Stimulated activated CD4-positive, alpha-beta T cell treated with anti-CD3 and anti-CD28 coated beads, Interleukin-4, amount 100 ng/mL, for 4 hours (primary cell): ENCODE measurements at places on chromosomes 16 and 17.
A peak's percentile ranks its signal among the peaks of the same experiment; 100 is the strongest.

DNA sequence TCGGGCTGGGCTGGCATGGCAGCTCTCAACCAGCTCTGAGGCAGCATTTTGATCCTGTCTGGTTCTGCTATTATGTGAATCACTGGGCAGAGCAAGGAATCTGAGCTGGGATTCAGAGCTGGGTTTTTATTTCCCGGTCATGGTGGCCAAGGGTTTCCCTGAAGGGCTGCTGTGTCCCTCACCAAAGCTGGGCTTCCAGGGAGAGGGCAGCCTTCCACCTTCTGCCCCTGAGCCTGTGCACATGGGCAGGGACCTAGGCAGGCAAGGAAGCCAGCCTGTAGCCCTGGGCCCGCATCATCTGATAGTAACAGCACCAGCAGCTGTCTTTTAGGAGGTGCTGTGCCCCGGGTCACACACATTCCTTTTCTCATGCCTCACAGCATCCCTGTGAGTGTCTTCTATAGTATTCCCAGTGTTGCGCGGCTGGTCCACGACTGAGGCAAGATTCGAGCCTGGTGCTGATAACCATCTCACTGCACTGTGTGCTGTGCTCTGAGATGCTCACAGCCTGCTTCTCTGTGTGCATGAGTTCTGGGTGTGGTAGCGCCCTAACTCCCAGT lies 85.3 kb upstream of the PLCG2 start:
- DNase-seq: no peak

- DNase-seq: no peak
Measured at GRCh38 chr17:55383771-55384642, 37.6 kb downstream of the MMD start.

DNA sequence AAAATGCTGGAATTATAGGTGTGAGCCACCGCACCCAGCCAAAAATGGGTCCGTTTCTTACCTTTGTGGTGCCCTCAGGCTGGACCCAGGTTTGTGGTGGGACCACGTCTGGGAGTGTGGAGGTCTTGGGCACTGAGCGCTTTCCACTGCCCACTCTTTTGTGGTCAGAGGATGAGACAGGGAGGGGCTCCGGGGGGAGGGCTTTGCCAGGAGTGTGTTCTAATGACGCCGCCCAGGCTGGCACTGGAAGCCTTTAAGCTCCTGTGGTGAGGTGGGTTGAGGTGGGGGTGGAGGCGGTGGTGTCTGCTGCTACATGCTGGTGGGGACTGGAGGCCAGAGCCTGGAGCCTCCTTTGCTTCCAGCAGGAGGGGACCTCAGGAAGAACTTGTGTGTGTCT lies 12.8 kb upstream of the ADCY7 start:
- no peak for DNase-seq

DNA sequence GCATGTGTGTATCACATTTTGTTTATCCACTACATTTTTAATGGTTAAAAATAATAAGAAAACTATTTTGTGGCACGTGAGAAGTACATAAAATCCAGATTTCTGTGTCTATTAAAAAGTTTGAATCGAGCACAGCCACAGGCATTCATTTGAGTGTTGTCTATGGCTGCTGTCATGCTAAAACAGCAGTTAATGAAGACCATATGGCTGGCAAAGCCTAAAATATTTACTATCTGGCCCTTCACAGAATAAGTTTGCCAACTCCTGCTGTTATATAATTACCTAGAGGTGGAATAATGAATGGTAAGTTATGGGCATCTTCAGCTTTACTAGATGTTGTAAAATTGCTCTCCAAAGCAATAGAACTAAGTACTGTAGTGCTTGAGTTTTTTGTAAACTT lies 30.5 kb downstream of the TMEM98 start:
- DNase-seq: no peak

- no peak for DNase-seq
Measured at GRCh38 chr16:85185303-85186100, 73.2 kb upstream of the CIBAR2 start.

- DNase-seq: no peak
Measured at GRCh38 chr17:79937391-79938335, 98.0 kb downstream of the TBC1D16 start.

GRCh38 chr16:30972872-30973271 lies 12.1 kb upstream of the HSD3B7 start:
- no peak for DNase-seq

- no peak for DNase-seq
Measured at GRCh38 chr17:66451188-66452149, 149.1 kb downstream of the PRKCA start.

DNA sequence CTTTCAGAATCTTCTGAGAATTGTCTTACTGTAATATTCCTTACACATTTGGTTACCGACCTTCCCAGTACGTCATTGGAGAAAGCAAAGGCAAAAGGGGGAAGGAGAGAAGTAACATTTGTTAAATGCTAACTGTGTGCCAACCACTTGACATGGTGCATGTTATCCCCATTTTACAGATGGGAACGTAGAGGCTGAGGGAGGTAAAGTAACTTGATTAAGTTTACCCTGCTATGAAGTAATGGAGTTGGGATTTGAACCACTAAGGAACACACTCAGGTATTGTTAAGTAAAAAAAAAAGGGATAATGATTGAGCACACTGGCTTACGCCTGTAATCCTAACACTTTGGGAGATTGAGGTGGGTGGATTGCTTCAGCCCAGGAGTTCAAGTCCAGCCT lies 156.4 kb downstream of the PRKCA start:
- no peak for DNase-seq

- no peak for DNase-seq
Measured at GRCh38 chr16:10617662-10618420, 37.4 kb upstream of the EMP2 start.

DNA sequence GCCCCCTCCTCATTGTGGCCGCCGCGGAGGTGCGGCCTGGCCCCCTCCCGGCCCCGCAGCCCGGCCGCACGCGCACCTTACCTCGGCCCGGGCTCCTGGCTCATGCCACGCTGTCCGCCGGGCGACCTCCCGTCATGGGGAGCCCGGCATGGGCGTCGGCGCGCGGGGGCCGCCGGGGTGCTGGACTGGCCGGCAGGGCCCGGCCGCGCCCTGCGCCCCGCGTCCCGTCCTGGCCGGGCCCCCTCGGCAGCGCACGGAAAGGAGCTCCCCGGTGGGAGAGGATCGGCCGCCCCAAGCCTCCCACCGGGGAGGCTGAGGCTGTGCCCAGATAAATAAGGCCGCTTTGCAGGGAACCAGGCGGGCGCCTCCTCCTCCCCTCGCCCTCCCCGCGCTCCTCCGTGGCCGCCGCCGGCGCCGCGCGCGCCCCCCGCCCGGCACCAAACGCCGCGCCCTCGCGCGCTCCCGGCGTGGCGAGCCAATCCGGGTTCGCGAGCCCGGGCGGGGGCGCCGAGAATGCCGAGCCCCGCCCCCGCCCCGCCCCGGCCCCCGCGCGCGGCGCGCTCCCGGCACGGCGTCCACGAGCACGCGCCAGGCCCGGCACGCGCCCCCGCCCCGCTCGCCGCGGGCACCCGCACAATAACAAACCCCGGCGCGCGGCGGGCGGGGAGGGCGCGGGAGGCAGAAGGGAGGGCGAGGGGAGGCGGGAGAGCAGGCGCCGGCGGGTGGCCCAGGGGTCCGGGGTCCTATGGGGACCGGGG lies at the start of gene FBXL16:
Gene FBXL16 (minus strand): TSS at position 371 of the 758 bp plus-strand sequence. CDS start 8,396 bp downstream, outside the sequence.
- DNase-seq: no peak

GRCh38 chr16:12419987-12420386 lies 383.7 kb downstream of the CPPED1 start:
- no peak for DNase-seq

DNA sequence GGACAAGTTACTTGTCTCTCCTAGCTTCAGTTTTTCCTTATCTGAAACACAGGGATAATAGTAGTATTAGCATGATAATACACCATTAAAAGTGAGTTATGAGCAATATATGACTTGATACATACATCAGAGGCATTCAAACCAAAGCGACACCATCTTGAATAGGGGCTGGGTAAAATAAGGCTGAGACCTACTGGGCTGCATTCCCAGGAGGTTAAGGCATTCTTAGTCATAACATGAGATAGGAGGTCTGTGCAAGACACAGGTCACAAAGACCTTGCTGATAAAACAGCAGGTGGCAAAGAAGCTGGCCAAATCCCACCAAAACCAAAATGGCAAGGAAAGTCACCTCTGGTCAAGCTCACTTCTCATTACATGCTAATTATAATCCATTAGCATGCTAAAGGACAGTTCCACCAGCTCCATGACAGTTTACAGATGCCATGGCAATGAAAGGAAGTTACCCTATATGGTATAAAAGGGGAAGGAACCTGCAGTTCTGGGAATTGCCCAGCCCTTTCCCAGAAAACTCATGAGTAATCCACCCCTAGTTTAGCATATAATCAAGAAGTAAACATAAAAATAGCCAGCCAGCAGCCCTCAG lies 37.2 kb upstream of the HS3ST3A1 start:
- no peak for DNase-seq

GRCh38 chr16:69131839-69132423 lies 457 bp downstream of the CHTF8 start:
- DNase-seq: peak; percentile 80

GRCh38 chr16:7644811-7645210 lies 312.2 kb downstream of the RBFOX1 start:
- DNase-seq: no peak

DNA sequence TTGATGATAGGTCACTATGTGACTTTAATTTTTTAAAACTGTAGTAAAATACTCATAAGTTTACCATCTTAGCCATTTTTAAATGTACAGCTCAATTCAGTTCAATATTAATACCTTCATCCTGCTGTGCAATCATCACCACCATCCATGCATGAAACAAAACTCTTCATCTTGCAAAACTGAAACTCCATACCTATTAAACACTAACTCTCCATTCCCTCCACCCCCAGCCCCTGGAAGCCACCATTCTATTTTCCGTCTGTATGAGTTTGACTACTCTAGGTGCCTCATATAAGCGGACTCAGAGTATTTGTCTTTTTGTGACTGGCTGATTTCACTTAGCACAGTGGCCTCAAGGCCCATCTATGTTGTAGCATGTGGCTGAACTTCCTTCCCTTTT lies 9.4 kb upstream of the CNEP1R1 start:
- DNase-seq: no peak

DNA sequence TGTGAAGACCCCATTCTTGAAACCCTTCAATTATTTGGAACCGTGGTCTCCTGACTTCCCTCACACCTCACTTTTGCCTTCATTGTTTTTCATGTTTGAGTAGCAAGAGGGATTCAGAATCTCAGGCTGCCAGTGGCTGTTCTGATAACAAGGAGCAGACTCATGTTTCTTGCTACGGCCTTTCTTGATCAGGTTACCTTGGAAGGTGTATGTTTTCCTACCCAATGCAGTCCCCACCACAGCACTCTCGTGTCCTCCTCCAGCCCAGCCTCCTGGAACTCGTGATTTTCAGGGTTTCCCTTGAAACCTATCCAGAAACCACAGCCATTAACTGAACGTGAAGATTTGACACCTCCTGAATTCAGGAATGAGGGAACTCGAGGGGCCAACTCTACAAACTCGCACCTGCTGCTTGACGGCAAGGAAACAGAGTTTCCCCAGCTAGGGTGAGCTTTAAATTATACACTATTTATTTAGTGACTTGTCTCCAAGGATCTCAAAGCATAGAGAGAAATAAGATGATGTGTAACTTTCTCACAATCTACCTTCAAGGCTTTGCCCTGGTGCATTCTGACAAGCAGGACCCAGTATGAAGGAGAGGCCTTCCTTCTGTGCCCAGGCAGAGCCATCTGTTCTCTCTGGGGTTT lies 1.6 kb downstream of the ZFHX3 start:
- DNase-seq: no peak

DNA sequence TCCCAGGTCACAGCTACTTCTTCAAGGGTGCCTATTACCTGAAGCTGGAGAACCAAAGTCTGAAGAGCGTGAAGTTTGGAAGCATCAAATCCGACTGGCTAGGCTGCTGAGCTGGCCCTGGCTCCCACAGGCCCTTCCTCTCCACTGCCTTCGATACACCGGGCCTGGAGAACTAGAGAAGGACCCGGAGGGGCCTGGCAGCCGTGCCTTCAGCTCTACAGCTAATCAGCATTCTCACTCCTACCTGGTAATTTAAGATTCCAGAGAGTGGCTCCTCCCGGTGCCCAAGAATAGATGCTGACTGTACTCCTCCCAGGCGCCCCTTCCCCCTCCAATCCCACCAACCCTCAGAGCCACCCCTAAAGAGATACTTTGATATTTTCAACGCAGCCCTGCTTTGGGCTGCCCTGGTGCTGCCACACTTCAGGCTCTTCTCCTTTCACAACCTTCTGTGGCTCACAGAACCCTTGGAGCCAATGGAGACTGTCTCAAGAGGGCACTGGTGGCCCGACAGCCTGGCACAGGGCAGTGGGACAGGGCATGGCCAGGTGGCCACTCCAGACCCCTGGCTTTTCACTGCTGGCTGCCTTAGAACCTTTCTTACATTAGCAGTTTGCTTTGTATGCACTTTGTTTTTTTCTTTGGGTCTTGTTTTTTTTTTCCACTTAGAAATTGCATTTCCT lies 3.4 kb upstream of the LPCAT2 start:
- no peak for DNase-seq

- peak; percentile 17 for DNase-seq
Measured at GRCh38 chr17:66494023-66494803, 191.8 kb downstream of the PRKCA start.

DNA sequence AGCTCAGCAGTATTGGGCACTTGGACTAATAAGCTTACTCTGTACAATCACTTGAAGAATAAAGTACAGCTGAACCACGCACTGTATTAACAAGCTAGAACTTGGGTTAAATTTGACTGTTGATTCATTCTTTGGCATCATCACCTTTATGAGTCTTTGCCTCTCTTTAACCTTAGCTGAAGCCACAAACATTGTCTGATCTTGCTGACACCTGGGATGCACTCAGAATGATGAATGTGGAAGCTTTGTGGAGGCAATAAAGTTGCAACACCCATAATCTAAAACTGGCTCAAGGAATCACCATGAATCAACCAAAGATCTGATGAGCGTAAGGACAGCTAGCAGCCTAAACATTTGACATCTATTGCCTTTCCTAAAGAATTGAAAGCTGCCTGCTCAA lies 590.6 kb upstream of the SOX9 start:
- no peak for DNase-seq

DNA sequence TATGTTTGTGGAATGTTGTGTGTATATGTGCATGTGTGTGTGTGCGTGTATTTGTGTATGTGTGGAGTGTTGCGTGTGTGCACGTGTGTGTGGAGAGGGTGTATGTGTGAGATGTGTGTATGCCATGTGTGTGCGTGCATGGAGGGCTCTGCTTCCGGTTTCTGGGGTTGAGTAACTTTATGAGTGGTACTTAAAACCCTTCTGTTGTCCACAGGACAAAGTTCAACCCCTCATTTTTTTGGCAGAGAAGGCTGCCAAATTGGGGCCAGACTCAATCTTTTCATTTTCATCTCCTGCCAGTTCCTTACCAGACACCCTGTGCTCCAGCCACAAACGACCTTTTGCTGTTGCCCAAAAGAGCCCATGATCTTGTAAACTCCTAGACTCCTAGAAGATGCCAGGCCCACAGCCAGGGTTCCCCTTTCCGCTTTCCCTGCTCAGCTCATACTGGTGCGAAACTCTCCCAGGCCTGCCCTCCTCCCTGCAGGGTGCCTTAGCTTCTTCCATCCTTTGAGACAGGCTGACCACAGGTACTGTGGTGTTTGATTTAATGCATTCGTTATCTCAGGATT lies 100.2 kb downstream of the CMIP start:
- no peak for DNase-seq

GRCh38 chr16:57255686-57256415 lies 10.8 kb downstream of the ARL2BP start:
- no peak for DNase-seq
